ENCODE measurements at places on chromosomes 12 and 14. TPM values are rescaled to one million over a fixed set of nuclear protein-coding genes. Genes with fewer than 3 reads are reported as not detected.

GRCh38 chr12:57182918-57183575, 33.5 kb upstream of the NXPH4 start:
- peaks cover 8% of the 10 kb centered on the region for H3K4me1 ChIP-seq
- DNase-seq = peak; percentile 87
- H3K27ac ChIP-seq = no peak overlapping the region
- no peak overlapping the region for H3K4me3 ChIP-seq
- no peaks in the 10 kb centered on the region for H3K27me3 ChIP-seq

DNA sequence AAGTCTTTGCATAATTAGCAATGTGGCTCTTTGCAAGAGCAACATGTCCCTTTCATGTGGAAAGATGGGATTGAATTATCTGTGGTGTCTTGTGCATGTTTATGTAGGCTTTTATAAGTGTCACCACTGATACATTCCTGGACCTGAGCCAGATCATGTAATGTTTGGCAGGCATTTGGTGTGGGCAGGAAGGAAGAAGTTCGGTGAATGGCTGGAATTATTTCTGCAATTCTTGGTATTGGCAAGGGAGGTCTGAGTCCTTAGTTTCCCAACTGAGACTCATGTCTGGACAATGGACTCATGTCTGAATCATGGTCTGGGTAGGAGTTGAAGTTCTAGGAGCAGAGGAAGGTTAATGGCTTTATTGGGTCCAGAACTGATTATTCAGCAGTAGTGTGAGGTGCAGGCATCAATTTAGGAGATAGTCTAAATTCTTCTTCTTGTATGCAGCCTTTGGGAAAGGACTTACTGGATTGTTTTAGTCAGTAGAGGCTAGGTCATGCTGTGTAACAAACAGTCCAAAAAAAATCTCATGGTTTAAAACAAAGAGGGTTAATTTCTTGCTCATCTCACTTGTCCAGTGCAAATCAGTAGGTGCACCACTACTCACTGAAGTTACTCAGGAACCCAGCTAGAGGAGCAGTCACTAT, 186.5 kb upstream of the LHX5 start:
- H3K27me3 ChIP-seq = peaks cover 6% of the 10 kb centered on the region
- DNase-seq = no peak
- H3K4me1 ChIP-seq = no peaks in the 10 kb centered on the region

DNA sequence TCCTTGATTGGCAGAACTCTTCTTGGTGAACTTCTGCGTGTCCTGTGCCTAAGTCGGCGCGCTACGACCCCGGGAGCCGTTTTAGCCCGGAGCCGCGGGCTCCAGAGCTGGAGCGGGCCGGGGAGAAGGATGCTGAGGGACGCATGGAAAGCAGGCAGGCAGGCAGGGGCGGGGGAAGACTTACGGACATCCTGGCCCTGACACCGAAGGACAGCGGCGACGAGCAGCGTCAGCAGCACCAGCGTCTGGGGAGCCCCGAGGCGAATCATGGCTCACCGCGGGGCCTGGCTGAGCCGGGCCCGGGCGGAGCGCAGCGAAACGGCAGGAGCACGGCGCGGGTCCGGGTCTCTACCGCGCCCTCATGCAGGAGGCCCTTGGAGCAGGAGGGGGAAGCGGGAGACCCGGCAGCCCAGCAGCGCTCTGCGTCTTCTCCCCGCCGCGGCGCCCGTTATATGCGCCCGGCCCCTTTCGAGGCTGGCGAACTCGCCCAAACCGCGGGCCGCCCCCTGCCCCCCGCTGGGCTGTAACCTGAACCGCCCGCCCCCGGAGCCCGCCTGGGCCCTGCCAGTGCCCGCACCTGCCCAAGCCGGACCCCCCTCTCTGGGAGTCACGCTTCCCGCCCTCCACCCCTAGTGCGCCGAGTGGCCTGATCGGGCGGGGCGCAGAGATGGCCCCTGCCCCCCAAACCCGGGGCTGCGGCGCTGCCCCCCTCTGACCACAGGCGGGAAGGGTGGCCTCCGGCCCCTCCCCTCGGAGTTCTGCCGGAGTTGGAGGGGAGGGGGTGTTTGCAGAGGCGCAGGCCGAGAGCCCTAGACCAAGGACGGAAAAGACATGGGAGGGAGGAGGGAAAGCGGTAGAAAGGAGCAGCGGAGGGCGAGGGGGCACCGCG, at the start of gene COL2A1:
COL2A1 (minus strand) TSS at position 424 of the 889 bp plus-strand sequence; CDS start at position 269, 155 bp downstream.
- peaks cover 3% of the 10 kb centered on the region for H3K36me3 ChIP-seq
- peaks cover 34% of the 10 kb centered on the region for H3K4me1 ChIP-seq
- peak within 1 kb of the TSS; percentile 86 for H3K4me3 ChIP-seq

GRCh38 chr12:116027551-116027821, 250.0 kb downstream of the MED13L start:
- no peak overlapping the region for H3K4me3 ChIP-seq
- DNase-seq = no peak
- H3K27me3 ChIP-seq = no peaks in the 10 kb centered on the region
- peaks cover 5% of the 10 kb centered on the region for H3K36me3 ChIP-seq

Gene TAS2R20
- 2.1 TPM for total RNA-seq

DNA sequence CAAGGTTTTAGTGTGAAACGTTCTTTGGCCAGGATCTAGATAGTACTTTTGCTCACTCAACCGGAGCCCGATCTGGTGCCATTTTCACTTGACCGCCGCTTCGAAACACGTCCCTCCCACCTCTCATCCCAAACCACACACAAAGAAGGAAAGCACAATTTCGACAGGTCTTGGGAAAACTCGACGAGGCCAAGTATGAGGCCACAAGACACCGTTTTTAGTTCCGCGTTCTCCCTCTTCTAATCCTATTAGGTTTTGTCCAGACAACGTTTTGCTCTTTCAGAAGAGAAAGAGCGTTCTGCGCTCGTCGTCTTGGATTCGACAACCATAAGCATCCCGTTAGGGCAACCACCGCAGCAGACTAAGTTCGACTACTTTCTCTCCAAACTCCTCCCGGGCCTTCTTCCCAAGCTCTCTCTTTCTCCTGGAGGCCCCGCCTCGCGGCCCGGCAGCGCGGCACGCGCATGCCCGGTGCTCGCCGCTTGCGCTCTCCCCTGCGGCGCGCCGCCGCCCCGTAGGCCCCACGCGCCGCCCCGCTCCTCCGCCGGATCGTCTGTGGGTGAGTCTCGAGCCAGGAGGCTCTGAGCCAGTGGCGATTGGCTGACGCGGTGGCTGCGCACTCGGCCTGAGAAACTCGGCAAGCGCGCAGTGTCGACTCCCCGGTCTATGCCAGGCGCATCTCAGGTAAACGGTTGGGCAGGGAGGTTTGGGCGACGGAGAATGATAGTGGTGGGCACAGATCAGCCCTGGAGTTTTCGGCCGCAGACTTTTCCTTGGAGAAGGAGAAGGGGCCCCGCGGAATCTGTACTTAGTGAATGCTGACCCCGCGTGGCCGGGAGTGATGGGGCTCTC, at the start of gene MIPOL1:
MIPOL1 (plus strand) TSS at position 517 of the 852 bp plus-strand sequence. CDS start 49,952 bp downstream, outside the sequence.
- peaks cover 12% of the 10 kb centered on the region for H3K4me1 ChIP-seq
- peaks cover 18% of the 10 kb centered on the region for H3K27me3 ChIP-seq
- peak; percentile 16 for DNase-seq
- H3K36me3 ChIP-seq = no peaks in the 10 kb centered on the region
- H3K4me3 ChIP-seq = peak within 1 kb of the TSS; percentile 73
- no peak within 1 kb of the TSS for H3K27ac ChIP-seq

Gene KRT79
- 0.19 TPM for total RNA-seq

- peak; percentile 89 for DNase-seq
- H3K4me1 ChIP-seq = peaks cover 70% of the 10 kb centered on the region
- H3K36me3 ChIP-seq = peaks cover 51% of the 10 kb centered on the region
- H3K27me3 ChIP-seq = no peaks in the 10 kb centered on the region
- H3K4me3 ChIP-seq = peak overlapping the region; percentile 95
- H3K27ac ChIP-seq = peak overlapping the region; percentile 98
Measured at GRCh38 chr14:91303091-91303923, 58.8 kb upstream of the GPR68 start.

Gene KRT85
- not detected for total RNA-seq

DNA sequence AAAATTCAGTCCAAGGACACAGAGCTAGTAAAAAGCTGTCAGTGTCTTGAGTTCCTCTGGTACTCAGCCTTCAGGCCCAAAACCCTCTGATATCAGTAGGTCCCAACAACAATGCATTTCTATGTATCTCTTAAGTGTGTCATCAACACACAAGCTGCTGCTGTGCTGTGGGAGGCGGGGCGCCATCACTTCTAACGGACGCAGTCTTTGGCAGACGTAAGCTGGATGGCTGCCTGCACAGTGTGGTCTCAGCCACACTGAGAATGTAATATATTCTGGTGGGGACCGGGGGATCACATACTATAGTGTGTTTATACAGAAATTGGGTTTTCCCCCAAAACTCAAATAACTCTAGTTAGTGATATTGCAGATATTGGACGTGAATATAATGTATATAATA, 123.9 kb downstream of the SUDS3 start:
- H3K27me3 ChIP-seq = no peaks in the 10 kb centered on the region
- H3K27ac ChIP-seq = no peak overlapping the region
- no peak for DNase-seq
- H3K36me3 ChIP-seq = no peaks in the 10 kb centered on the region

Gene BMP4
- 0.21 TPM for total RNA-seq

DNA sequence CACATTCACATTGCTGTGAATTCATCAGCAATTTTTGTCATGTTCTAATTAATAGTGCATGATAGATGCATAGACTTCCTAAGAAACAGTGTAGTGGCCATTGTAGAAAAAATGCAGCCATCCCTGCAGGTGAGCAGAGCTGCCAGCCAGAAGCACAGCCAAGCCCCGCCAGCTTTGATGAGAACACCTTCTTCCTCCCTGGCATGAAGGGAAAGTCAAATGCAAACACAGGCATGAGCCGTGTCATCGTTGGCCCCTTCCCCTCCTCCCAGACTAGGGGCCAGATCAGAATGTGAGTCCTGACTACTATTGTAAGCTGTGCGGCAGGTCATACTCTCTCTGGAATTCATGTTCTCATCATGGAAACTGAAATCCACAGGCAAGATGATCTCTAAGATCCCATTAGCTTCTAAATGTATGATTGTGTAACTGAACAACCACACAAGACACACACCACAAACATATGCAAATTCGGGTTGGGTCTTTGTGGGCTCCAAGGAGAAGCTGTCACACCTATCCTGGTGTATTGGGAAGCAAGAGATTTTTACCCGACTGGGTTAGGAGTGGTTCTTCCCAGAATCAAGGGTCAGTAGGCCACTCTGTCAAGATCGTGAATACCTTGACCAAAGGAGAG, 2.8 kb upstream of the AQP2 start:
- H3K27ac ChIP-seq = no peak overlapping the region
- H3K4me3 ChIP-seq = no peak overlapping the region
- no peaks in the 10 kb centered on the region for H3K27me3 ChIP-seq
- DNase-seq = no peak
- peaks cover 23% of the 10 kb centered on the region for H3K4me1 ChIP-seq

GRCh38 chr12:3149515-3150307, 72.5 kb downstream of the TSPAN9 start:
- H3K4me3 ChIP-seq = no peak overlapping the region
- H3K36me3 ChIP-seq = no peaks in the 10 kb centered on the region
- peaks cover 16% of the 10 kb centered on the region for H3K27me3 ChIP-seq
- no peak overlapping the region for H3K27ac ChIP-seq

Gene CLEC2A
- not detected for total RNA-seq

- H3K27ac ChIP-seq = peak within 1 kb of the TSS; percentile 91
- peak within 1 kb of the TSS; percentile 95 for H3K4me3 ChIP-seq
- DNase-seq = peak; percentile 91
- H3K36me3 ChIP-seq = no peaks in the 10 kb centered on the region
- H3K27me3 ChIP-seq = no peaks in the 10 kb centered on the region
Measured at GRCh38 chr14:55579724-55580469, at the start of gene KTN1. Gene KTN1, plus strand, starts transcription at chr14:55580207. Its CDS starts 31,842 bp downstream, at chr14:55612049.

GRCh38 chr14:39998854-39999253, 566.6 kb upstream of the FBXO33 start:
- no peak for DNase-seq
- no peaks in the 10 kb centered on the region for H3K36me3 ChIP-seq
- no peaks in the 10 kb centered on the region for H3K4me1 ChIP-seq
- no peak overlapping the region for H3K4me3 ChIP-seq

Measured in activated T-cell treated with anti-CD3 and anti-CD28 coated beads, Interleukin-2, amount 50 U/mL, for 72 hours (primary cell).